ENCODE measurements at places on chromosomes 3 and 15.

DNA sequence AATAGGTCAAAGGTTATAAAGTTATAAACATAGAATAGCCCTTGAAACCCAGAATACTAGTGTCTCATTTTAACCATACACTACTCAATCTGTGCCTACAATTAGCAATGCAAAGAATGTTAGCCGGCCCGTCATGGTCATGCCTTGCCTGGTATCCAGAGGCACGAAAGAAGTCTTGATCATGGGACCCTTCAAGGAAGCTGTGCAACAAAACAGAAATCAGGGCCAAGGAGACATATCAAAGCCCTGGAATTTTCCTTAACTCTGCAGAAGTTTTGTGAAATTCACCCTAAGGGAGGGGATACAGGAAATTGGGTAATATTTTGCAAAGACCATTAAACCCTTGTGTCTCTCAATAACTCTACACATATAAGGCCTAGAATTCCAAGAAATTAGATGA lies 482.4 kb downstream of the ROBO1 start:
- no peak for DNase-seq

DNA sequence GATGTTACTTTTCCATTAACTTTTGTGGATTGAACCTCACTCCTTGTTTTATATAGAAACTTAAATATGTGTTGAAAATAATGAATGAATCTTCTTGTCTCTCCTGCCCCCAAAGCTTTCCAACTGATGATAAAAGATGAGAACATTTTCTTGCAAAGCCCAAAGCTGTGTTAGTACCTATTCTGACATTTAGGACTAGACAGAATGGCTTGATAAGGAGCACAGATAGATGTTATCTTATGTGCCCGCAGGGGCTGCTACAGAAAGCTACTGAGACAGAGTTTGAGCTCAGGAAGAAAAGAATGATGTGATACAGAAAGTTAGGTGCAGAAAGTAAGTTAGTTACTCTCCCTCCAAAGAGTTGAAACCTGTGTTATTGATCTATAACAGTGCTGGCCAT lies 109.4 kb upstream of the ATP11B start:
- no peak for DNase-seq

- no peak for DNase-seq
These were observed 59.0 kb upstream of the PDZRN3 start for GRCh38 chr3:73683706-73684105.

DNA sequence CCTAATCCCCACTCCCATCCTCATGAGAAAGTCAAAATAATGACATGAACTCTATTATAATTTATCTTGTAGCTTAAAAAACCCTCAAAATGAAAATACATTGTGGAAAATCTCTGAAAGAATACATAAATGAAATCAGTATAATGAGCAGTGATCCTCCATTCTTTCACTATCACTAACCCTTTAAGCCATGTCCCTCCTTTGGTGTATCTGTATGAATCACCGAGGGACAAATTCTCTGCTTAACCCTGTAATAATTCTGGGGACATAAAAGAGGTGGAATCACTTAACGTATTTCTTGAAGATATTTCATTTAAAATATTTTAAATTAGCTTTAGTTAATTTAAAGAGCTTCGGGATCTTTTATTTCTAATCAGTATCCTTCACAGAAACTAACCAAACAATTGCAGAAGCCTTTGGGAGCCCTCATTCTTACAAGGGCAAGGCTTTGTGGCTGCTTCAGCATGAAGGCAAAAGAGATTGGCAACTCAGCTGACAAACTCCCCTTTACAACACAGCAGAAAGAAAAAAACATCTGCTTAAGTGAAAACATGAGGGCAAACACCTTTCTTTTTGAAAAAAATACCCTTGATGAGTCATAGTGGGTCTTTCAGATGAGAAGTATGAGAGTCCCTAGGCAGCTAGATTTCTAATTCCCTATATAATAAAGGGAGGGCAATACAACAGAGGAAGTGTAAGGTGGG lies 44.0 kb upstream of the ALCAM start:
- DNase-seq: no peak

GRCh38 chr3:136044980-136045745 lies 79.6 kb downstream of the PPP2R3A start:
- DNase-seq: no peak

Measured in CD4-positive, alpha-beta T cell treated with Interleukin-15 for 4 hours (primary cell).